Thoracic aorta (tissue), 2 donors: ENCODE measurements at places on chromosomes 5 and 9. TPM values are rescaled to one million over a fixed set of nuclear protein-coding genes. Genes with fewer than 3 reads are reported as not detected.

GRCh38 chr5:54159153-54159892, 151.1 kb downstream of the ARL15 start:
- DNase-seq = no peak

Gene COL23A1
- total RNA-seq = 1.5 TPM

DNA sequence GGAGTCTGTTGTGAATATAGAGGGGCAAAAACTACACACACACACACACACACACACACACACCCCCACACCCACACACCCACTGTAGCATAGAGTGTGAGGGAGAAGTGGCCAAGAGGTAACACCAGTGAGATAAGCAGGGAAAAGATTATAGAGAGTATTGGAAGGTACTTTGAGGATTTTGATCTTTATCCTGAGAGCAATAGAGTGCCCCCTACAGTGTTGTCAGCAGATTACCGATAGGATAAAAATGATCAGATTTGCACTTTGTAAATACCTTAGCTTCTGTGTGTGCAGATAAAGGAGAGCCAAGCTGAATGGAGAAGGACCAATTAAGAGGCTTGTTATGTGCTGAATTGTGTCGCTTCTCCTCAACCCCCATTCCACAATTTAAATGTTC, 32.3 kb downstream of the ERCC6L2 start:
- DNase-seq = no peak

DNA sequence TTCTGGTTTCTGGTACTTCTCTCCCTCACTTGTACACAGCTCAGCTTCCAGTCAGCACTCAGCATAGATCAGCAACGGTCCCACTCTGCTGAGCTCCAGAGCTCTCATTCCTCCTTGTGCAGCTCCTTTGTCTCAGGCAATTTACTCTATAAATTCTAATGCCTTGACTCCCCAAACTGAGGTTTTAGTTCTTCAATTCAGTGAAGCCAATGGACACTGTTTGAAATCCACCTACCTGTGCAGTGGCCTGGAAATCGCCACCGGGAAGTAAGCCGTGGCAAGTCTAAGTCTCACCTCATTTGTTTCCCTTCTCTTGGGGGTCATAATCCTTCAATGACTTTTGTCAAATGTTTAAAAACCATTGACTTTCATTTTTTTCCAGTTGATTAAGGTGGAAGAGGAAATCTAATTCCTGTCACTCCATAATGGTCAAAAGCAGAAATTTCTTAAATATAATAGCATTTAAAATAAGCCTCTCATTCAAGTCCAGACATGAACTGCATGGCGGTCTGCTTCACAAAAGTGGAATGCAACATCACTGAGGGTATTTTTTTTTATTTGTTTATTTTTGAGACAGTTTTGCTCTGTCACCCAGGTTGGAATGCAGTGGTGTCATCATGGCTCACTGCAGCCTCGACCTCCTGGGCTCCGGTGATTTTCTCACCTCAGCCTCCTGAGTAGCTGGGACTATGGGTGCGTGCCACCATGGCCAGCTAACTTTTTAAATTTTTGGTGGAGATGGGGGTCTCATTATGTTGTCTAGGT, 79.6 kb downstream of the C7 start:
- no peak for DNase-seq

- no peak for DNase-seq
These were observed 14.5 kb downstream of the SH2D3C start for GRCh38 chr9:127763918-127764384.

Gene FIBCD1
- not detected for total RNA-seq

- no peak for DNase-seq
These were observed 52.7 kb upstream of the EQTN start for GRCh38 chr9:27349698-27350080.

Gene NTRK2
- total RNA-seq = 27.9 TPM

- no peak for DNase-seq
These were observed 62.2 kb downstream of the BOD1 start for GRCh38 chr5:173554038-173554955.

DNA sequence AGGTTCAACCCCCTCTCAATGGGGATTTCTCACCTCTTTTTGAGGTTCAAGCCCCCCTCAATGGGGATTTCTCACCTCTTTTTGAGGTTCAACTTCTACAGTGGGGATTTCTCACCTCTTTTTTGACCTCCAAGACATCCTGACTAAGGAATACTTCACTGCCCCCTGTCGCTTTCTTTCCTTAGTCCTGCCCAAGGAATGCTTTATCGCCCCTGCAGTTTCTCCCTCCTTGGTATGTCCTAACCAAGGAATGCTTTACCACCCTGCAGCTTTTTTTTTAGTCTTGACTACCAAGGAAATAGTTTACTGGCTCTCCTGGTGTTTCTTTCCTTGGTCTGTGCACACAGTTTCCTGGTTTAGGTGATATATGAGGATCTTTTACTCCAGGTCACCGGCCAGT, 9.6 kb upstream of the IRGM start:
- DNase-seq = no peak

Gene IL7R
- 12.7 TPM for total RNA-seq

Gene WHRN
- total RNA-seq = 5.1 TPM

- DNase-seq = no peak
These were observed 32.5 kb downstream of the COL27A1 start for GRCh38 chr9:114187827-114188226.

GRCh38 chr5:9534881-9535517, 10.9 kb downstream of the SEMA5A start:
- no peak for DNase-seq

- no peak for DNase-seq
These were observed 684.1 kb downstream of the SEMA5A start for GRCh38 chr5:8861764-8862163.

DNA sequence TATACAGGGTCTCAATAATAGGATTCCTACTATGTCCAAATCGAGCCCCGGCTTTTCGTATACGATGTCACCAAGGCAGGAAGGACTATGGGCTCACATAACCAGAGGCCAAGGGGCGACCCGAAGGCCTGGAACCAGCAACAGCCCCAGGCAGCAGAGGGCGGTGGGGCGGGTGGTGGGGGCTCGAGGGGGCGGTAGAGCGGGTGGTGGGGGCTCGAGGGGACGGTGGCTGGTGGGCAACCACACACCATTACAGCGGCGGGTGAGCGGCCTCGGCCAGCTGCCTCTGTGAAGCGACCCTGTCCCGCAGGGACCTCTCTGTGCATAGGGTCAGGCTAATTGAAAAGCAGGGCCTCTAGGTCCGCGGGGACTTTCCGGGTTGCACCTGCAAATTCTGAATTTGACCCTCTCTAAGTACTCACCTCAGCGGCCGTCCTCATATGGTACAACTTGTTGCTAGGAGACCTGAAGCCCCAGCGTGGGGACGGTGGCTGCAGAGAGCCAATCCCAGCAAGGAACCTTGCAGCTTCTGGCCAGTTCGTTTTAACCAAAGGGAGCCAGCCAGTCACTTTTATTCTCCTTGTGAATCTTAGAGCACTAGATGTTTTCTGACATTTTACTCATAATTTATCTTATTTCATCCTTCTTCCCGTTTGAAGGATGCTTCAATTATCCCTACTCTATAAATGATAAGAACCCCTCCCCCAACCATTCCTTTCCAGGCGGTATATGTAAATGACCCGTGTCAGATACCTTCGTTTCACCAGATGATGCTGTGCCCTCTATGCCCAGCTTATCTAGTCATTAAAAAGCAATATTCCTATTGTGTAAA, at the start of gene NME5:
Gene NME5 (minus strand): TSS at position 480 of the 832 bp plus-strand sequence. CDS start 648 bp downstream, outside the sequence.
- DNase-seq = no peak

GRCh38 chr9:121365564-121365963, 4.5 kb downstream of the STOM start:
- no peak for DNase-seq

DNA sequence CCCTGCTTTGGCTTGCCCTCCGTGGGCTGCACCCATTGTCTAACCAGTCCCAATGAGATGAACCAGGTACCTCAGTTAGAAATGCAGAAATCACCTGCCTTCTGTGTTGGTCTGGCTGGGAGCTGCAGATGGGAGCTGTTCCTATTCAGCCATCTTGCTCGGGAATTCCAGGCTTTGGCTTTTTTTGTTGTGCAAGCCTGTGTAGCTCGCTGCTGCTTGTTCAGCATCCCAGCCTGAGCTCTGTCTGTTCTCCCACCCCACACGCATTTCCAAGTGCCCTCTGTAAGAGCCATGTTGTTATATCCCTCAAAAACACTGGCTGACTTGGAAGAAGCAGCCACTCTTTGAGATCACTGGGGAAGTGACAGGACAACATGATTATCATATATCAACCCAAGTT, 101.6 kb upstream of the DPYSL3 start:
- DNase-seq = no peak

- no peak for DNase-seq
These were observed 21.3 kb downstream of the GALNT10 start for GRCh38 chr5:154211641-154212390.

Gene PCA3
- not detected for total RNA-seq
